ENCODE measurements at places on chromosomes 4 and X. TPM values are rescaled to one million over a fixed set of nuclear protein-coding genes. Genes with fewer than 3 reads are reported as not detected.

GRCh38 chr4:124432500-124432899 is 280.0 kb downstream of the ANKRD50 start:
- no peak overlapping the region for H3K27ac ChIP-seq
- H3K27me3 ChIP-seq = no peaks in the 10 kb centered on the region
- no peak for DNase-seq
- H3K4me3 ChIP-seq = no peak overlapping the region
- no peaks in the 10 kb centered on the region for H3K36me3 ChIP-seq

DNA sequence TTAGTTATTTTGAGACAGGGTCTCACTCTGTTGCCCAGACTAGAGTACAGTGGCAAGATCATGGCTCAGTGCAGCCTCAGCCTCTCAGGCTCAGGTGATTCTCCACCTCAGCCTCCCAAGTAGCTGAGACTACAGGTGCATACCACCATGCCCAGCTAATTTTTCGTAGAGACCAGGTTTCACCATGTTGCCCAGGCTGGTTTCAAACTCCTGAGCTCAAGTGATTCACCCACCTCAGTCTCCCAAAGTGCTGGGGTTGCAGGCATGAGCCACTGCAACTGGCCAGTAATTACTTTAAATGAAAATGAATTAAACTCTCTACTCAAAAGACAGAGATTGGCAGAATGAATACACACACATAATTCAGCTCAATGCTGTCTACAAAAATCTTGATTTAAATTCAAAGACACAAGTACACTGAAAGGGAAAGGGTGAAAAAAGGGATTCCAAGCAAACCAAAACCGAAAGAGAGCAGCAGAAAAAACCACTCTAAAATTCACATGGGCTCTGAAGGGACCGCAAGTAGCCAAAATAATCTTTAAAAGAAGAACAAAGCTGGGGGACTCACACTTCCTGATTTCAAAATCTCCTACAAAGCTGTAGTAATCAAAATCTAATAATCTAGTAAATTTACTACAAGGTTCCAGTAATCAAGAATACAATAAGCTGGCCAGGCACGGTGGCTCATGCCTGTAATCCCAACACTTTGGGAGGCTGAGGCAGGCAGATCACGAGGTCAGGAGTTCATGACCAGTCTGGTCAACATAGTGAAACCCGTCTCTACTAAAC is 11.8 kb upstream of the SPON2 start:
- DNase-seq = peak; percentile 14
- H3K4me3 ChIP-seq = peak overlapping the region; percentile 7
- H3K27me3 ChIP-seq = peaks cover 15% of the 10 kb centered on the region
- peaks cover 22% of the 10 kb centered on the region for H3K36me3 ChIP-seq

DNA sequence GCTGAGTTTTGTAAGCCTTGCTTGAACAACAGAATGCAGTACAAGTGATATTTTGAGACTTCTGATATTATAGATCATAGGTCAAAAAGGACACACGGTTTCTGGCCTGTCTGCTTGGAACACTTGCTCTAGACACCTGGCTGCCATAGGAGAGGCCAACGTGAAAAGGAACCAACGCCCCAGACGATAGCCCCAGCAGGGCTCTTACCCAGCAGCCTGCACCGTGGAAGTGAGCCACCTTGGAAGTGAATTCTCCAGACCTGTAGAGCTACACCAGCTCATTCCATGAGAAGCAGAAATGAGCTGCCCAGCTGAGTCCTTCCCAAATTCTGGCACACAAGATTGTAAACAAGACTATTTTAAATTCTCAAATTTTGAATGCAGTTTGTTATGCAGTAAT is 323.1 kb downstream of the FBXO8 start:
- H3K27ac ChIP-seq = no peak overlapping the region
- H3K4me1 ChIP-seq = no peaks in the 10 kb centered on the region
- no peak for DNase-seq
- H3K36me3 ChIP-seq = no peaks in the 10 kb centered on the region
- no peaks in the 10 kb centered on the region for H3K27me3 ChIP-seq

DNA sequence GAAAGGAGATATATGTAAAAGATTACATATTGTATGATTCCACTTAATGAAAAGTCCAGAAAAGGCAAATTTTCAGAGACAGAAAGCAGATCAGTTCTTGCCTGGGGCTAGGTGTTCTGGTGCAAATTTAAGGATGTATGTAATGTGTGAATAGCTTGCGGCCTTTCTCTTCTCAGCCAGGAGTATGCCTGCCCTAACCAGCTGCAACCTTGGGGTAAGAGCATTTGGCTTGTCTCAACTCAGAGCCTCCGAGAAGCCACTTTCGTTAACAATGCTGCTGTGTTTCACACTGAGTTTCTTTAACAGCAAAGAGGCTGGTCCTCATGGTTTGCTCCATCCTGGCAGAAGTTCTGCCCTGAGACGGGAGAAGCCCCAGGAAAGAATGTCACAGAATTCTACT is 102.7 kb downstream of the SPCS3 start:
- H3K4me3 ChIP-seq = no peak overlapping the region
- no peak for DNase-seq
- no peaks in the 10 kb centered on the region for H3K27me3 ChIP-seq
- no peak overlapping the region for H3K27ac ChIP-seq

DNA sequence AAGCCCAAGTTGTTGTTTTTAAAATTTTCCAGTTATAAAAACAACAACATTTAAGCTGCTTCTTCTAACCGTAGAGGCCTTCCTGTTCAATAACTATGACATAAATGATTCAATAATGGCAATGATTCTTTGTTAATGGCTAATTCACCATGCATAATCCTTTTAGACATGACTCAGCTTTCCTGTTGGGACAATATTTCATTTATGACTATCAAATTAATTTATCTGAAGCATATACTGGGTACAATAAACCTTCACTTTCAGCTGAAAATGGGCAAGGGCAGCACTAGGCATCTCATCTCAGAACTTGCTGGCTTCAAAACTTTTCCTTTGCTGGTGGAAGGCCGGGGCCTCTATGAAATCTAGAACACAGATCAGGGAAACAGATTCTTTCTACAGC is 38.9 kb downstream of the TBC1D9 start:
- no peak overlapping the region for H3K4me3 ChIP-seq
- H3K27ac ChIP-seq = no peak overlapping the region

DNA sequence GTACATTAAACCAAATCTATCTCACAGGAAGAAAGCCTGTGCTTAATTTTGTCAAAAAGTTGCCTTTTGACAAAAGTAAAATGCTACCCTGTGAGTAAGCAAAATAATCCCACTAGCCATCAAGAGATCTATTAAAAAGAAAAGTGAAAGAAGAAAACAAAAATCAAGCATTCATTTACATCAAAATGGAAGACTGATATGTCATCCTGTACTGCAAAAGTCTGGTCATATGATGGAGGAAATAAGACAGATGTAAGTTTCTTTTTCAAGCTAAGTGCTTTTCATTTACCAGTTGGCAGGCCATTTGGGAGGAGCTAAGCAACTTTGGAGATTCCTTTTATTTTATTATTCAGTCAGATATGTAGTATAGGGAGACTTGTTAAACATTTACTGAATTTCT is 387.4 kb downstream of the SPOCK3 start:
- H3K4me1 ChIP-seq = no peaks in the 10 kb centered on the region
- H3K4me3 ChIP-seq = no peak overlapping the region
- no peak overlapping the region for H3K27ac ChIP-seq
- H3K27me3 ChIP-seq = no peaks in the 10 kb centered on the region

GRCh38 chrX:129648514-129649267 is 6.1 kb downstream of the APLN start:
- H3K27me3 ChIP-seq = peaks cover 15% of the 10 kb centered on the region
- H3K36me3 ChIP-seq = no peaks in the 10 kb centered on the region
- no peak for DNase-seq

Gene CACNA1F
- 0.50 TPM for total RNA-seq

GRCh38 chrX:154013614-154014360 is 5.9 kb downstream of the IRAK1 start:
- H3K27me3 ChIP-seq = no peaks in the 10 kb centered on the region
- H3K4me3 ChIP-seq = no peak overlapping the region
- peaks cover 46% of the 10 kb centered on the region for H3K36me3 ChIP-seq
- H3K27ac ChIP-seq = peak overlapping the region; percentile 14

DNA sequence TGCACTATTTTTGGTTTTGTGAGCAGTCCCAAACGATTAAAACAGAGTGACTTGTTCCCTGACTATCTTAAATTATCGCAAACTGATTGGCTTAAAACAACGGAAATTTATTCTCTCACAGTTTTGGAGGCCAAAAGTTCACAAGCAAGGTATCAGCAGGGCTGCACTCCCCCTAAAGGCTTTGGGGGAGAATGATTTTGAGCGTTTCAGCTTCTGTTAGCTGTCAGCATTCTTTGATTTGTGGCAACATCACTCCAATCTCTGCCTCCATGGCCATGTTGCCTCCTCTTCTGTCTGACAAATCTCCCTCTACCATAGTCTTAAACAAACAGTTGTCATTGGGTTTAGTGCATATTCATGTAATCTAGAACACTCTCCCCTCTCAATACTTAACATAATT is 459.6 kb upstream of the ATOH1 start:
- no peaks in the 10 kb centered on the region for H3K27me3 ChIP-seq
- no peak overlapping the region for H3K4me3 ChIP-seq
- no peaks in the 10 kb centered on the region for H3K4me1 ChIP-seq
- no peaks in the 10 kb centered on the region for H3K36me3 ChIP-seq
- no peak for DNase-seq

DNA sequence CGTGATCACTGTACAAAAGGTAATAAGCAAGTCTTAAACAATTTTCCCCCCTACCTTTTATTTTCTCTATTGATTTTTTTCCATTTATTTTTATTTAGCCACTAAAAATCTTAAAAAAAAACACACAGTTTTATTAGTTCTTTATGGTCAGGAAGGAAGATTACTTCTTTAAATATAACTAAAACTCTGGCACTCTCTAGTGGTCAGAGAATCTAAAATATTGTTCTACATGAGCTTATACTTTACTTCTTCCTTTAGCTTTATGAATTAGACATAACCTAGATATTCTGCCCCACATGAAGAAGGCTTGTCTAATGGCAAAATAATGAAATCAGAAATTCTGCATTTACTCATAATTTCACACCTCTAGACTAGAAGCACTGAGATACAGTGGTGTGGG is 135.2 kb downstream of the PDE5A start:
- DNase-seq = no peak
- H3K4me3 ChIP-seq = no peak overlapping the region
- H3K27me3 ChIP-seq = no peaks in the 10 kb centered on the region
- H3K36me3 ChIP-seq = peaks cover 12% of the 10 kb centered on the region
- H3K27ac ChIP-seq = no peak overlapping the region

DNA sequence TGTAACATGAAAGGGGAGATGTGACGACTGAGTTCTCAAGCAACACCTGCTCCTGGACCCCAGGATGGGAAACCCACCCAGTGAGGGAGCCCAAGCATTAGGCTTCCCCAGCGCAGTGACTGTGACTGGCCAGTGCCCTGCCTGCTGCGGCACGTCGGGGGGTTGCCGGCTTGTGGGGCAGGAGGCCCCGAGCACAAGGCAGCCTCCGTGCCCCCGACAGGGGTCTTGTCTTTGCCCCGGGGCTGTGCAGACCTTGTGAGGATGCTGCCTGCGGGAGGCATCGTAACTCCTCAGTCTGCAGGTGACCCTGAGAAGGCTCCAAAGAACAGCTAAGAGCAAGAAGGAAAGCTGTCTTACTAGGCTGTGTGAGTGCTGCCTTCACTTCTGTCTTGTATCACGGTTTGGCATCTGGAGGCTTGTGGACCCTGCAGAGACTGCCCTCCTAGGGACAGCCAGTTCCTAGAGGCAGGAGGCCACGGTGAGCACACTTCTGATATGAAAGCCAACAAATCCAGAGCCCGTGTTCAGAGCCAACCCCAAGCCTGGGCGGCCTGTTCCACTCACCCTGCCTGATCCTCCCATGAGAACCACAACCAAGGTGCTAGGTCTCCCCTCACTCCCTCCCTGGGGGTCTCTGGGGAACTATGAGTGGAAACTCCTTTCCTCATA is 47.7 kb downstream of the FGFRL1 start:
- peaks cover 28% of the 10 kb centered on the region for H3K27me3 ChIP-seq
- H3K27ac ChIP-seq = no peak overlapping the region
- no peak for DNase-seq
- peaks cover 19% of the 10 kb centered on the region for H3K4me1 ChIP-seq
- no peak overlapping the region for H3K4me3 ChIP-seq

DNA sequence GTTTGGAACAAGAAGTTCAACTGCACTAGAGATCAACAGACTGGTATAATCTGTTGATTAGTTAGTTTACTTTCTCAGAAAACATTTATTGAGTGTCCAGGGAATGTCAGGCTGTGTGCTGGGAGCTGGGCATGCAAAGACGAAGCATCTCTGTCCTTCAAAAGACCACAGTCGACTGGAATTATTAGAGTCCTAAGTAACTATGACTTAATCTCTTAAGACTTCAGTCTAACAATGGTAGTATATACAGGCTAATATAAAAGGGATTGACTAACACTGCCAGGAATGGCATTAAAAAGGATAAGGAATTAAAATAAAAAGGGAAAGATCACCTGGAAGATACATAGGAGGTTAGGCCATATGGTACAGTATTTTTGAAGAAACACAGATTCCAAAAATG is 128.7 kb downstream of the WDFY3 start:
- no peaks in the 10 kb centered on the region for H3K36me3 ChIP-seq
- H3K4me1 ChIP-seq = no peaks in the 10 kb centered on the region
- DNase-seq = no peak
- no peak overlapping the region for H3K27ac ChIP-seq
- no peak overlapping the region for H3K4me3 ChIP-seq

DNA sequence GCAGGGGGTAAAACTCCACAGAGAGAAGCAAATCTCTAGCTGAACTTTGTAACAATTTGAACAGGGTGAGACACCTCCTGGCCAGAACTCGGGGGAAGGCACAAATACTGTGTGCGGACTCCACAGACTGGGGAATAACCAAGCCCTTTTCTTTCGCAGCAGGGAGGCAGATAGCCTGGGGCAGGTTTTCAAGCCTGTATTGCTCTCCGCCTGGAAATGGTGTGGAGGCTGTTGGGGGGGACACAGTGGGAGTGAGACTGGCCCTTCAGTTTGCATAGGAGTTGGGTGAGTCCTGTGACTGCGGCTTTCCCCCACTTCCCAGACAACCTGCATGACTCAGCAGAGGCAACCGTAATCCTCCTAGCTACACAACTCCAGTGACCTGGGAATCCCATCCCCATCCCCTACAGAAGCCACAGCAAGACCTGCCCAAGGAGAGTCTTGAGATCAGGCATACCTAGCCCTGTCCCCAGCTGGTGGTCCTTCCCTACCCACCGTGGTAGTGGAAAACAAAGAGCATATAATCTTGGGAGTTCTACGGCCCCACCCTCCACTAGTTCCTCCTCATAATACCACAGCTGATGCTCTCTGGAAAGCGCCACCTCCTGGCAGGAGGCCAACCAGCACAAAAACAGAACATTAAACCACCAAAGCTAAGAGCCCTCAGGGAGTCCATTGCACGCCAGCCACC is 12.9 kb upstream of the SMPX start:
- H3K27me3 ChIP-seq = peaks cover 5% of the 10 kb centered on the region
- no peak overlapping the region for H3K4me3 ChIP-seq
- H3K36me3 ChIP-seq = peaks cover 7% of the 10 kb centered on the region
- peaks cover 15% of the 10 kb centered on the region for H3K4me1 ChIP-seq
- DNase-seq = no peak

Gene MAGEE2
- not detected for total RNA-seq

GRCh38 chr4:78780093-78780492 is 3.9 kb downstream of the BMP2K start:
- no peak for DNase-seq
- no peak overlapping the region for H3K27ac ChIP-seq
- H3K36me3 ChIP-seq = no peaks in the 10 kb centered on the region
- H3K4me1 ChIP-seq = peaks cover 15% of the 10 kb centered on the region

Measured in activated CD4-positive, alpha-beta memory T cell treated with anti-CD3 and anti-CD28 coated beads, Interleukin-2, amount 10 ng/mL, durations not matched to agents 7 days and 5 days (primary cell).